ENCODE measurements at places on chromosomes 6 and 20.

GRCh38 chr6:138426500-138427123, 22.6 kb downstream of the HEBP2 start:
- no peak for DNase-seq

DNA sequence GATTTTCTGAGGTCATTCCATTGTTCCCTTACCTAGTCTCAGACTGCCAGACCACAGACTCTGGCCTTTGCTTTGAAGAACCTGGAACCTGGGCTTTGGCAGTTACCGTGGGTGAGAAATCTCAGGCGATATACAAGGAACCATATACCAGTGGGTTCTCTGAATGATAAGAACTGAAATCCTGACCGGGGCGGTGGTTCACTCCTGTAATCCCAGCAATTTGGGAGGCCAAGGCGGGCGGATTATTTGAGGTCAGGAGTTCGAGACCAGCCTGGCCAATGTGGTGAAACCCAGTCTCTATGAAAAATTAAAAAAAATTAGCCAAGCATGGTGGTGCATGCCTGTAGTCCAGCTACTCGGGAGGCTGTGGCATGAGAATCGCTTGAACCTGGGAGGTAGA, 14.3 kb upstream of the SGK2 start:
- DNase-seq, result no peak

GRCh38 chr6:104459543-104459942, 400.2 kb downstream of the HACE1 start:
- DNase-seq, result no peak

DNA sequence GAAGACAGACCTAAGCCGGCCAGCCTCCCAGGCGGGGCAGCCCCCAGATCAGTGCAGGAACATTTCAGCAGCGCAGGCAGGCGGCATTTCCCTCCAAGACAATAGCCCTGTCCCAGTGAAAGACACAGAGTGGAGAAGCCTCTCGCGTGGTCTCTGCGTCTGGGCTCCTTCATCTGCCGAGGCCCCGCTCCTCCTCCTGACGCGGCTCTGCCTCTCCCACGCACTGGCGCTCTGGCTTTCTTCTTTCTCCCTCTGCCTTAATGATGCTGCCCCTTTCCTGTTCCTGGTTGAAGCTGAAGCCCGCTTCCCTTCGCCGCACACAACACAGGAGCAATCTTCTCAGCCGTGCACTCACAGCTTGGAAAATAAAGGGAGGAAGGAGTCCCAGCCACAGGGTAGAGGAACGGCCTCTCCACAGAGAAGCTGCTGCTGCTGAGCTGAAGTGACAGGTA, 347.5 kb downstream of the CDH4 start:
- DNase-seq, result no peak

- DNase-seq, result no peak
Observed at GRCh38 chr20:4681991-4682401, 39.7 kb upstream of the PRND start.

GRCh38 chr20:32589256-32589655, 4.1 kb upstream of the NOL4L start:
- DNase-seq, result no peak

GRCh38 chr6:21636876-21637275, 43.3 kb downstream of the SOX4 start:
- DNase-seq, result no peak

DNA sequence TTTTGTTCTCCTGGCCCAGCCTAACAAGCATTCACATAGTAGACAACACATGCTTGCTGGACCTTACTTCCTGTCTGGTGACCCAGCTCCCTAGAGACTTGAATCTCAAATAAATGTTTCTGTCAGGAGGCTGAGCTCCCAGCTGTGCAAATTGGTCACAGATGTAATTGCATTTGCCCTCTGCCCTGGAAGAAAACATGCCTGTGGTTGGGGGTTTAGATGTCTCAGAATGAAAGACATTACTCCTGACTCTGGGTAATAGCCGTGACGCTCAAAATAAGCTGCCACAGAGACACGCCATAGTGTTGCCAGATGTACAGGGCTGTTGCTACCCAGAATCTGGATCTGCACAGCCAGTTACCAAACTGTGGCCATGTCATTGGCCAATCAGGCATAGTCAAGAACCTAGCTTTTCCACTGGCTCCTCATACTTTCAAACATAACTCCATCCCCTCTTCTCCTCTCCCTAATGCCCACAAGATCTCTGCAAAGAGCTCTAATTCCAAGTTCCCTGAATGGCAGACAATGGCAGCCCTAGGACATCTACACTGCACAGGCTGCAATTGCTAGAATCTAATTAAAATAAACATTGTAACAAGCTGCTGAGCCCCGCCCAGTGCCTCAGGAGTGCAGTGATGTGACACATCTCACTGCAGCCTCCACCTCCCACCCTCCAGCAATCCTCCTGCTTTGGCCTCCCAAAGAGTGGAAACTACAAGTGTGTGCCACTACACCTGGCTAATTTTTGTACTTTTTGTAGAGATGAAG, 32.8 kb upstream of the GMPR start:
- DNase-seq, result peak; percentile 90

DNA sequence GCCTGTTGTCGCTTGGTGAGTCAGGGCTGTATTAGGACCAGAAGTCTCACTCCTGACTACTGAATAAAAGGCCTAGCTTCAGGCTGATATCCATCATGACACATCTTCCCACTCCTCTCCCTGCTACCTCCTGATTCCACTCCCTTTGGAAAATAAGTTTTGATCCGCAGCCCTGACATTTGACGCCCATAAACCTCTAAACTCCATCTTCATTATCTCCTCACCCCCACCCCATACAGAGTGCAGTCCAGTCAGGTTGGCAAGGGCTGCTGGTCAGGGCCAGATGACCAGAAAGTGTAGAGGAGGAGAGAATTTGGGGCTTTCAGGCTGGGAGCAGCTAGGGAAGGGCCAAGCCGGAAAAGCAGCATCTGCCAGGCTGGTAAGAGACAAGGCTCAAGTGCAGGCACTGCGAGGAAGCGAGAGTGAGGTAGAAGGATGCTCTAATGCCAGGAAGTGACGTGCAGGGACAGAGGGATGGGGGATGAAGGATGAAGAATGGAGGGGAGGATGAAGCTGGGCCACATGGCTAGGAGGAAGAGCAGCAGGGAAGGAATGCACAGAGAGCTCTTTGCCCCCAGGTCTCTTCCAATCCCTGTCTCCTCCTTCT, 1.2 kb downstream of the GGT7 start:
- DNase-seq, result no peak

- DNase-seq, result peak; percentile 100
Observed at GRCh38 chr6:155959898-155960495, 504.4 kb upstream of the NOX3 start.

DNA sequence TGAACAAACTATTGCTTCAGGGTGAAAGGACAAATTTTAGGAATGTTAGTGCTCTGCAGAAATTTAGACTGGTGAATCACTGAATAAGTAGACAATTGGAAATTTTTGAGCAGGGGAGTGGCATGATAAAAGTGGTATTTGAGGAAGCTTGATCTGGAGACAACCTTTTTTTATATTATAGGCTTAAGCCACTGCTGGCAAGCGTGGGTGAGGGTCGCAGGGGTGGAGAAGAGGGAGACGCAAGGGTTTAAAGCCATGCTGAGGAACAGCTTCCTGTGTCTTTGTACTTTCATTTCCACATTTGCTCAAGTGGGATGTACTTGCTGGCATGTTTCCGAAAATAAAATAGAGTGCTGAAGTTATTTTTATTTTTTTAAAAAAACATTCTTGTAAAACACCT, 23.7 kb downstream of the NCOA7 start:
- no peak for DNase-seq

- DNase-seq, result no peak
Observed at GRCh38 chr6:42200035-42200434, 5.3 kb upstream of the GUCA1B start.

GRCh38 chr20:20084296-20084752, 32.0 kb downstream of the CFAP61 start:
- DNase-seq, result no peak

DNA sequence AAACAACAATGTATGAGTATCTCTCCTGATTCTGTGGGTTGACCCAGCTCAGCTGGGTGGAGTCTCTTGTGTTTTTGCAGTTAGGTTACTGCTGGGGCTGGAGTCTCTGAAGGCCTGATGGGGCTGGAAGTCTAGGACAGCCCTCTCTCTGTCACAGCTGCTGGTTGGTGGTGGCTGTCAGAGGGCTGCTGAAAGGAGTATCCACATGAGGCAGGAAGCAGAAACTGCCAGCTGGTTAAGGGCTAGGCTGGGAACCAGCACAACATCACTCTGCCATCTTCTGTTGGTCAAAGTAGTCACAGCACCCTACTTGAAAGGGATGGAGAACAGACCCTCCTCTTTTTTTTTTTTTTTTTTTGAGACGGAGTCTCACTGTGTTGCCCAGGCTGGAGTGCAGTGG, 10.0 kb upstream of the PACSIN1 start:
- no peak for DNase-seq

GRCh38 chr6:106186714-106187113, 100.6 kb downstream of the PRDM1 start:
- no peak for DNase-seq

DNA sequence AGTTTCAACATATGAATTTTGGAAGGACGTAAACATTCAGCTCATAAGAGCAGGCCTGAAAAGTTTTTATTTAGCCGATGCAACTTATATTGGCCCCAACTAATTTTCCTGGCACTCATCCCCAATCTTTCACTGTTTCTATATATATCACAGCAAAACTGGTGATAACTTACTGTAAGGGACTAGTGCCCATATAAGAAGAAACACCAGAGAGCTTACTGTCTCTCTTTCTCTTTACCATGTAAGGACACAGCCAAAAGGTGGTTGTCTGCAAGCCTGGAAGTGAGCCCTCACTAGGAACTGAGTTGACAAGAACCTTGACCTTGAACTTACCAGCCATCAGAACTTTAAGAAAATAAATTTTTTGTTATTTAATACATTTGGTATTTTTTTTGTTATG, 807.4 kb upstream of the CITED2 start:
- no peak for DNase-seq

GRCh38 chr20:4962241-4962855, 39.0 kb downstream of the SLC23A2 start:
- no peak for DNase-seq

DNA sequence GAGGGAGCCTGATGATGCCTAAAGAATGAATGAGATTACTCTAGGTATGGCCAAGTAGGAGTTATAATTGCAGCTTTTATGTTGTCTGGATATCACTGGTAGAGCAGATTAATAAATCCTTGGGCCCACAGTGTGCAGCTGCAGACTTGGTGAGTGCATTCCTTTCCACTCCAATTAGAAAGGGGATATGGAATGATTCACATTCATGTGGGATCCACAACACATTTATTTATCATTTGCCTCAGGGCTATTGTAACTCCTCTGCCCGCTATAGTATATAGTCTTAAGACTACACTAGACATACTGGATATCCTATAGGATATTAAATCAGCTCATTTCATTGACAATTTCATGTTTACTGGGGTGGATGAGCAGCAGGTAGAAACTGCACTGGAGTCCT, 11.6 kb upstream of the HLA-G start:
- DNase-seq, result no peak

Measured in NCI-H146 (cell line).